ENCODE measurements at places on chromosomes 4 and X.

DNA sequence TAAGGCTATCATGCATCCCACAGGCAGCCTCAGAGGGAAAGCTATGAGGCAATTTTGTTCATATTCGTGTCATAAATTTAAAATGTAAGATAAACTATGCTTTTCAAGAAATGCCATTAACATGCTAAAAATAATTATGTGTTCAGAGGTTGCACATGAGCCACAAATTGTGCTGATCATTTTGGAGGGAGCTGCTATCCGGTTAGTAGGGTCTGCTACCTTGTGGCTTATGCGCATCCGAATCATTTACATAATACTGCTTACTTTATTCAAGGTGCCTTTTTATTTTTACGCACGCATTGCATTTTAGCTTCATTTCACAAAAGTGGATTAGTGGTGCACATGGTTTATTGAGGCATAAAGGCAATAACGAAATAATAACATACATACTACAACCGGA, 76.4 kb upstream of the WWC2 start:
- no peak for DNase-seq

GRCh38 chr4:152462695-152463094, 73.2 kb downstream of the FBXW7 start:
- DNase-seq, result no peak

GRCh38 chr4:770022-770421, 55.9 kb downstream of the CPLX1 start:
- DNase-seq, result no peak

- DNase-seq, result no peak
These were observed 111.3 kb downstream of the ZNF674 start for GRCh38 chrX:46433892-46434291.

- DNase-seq, result no peak
These were observed 942.3 kb upstream of the SLIT2 start for GRCh38 chr4:19309378-19309777.

DNA sequence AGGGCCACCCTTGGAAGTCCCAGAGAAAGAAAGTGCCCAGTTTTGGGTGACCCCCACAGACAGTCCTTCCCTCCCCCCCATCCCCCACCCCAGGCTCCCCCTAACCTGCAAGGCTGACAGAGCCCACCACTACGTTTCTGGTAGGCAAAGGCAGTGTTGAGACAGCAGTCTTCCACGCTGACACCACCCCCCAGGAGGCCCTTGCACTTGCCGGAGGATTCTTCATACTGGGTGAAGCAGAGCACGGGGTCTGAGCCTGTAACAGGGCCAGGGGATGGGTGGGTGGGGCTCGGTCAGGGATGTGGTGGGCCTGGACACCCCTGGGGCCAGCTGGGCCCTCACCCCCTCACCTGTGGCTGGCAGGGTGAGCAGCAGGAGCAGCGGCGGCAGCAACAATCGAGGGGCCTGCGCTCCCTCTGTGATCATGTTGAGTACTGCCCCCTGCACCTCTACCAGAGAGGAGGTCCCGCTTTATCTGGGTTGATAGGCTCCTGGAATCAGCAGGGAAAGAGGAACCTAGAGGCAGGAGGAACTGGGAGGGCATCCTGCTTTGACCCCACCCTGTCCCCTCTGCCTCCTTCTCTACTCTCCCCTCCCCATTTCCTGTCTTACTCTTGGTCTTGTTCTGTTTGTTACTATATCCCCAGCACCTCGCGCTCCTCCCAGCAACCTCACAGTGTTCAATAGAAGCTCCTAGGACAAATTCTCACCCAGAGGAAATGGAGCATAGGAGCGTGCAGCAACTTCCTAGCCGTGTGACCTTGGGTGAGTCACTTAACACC, at the start of gene CFP:
CFP (minus strand) TSS at position 512 of the 782 bp plus-strand sequence; CDS start at position 426, 86 bp downstream.
- no peak for DNase-seq

- DNase-seq, result no peak
These were observed 906 bp downstream of the DKK2 start for GRCh38 chr4:107034996-107035818.

- DNase-seq, result no peak
These were observed 1025.5 kb downstream of the RAB28 start for GRCh38 chr4:12458621-12459020.

DNA sequence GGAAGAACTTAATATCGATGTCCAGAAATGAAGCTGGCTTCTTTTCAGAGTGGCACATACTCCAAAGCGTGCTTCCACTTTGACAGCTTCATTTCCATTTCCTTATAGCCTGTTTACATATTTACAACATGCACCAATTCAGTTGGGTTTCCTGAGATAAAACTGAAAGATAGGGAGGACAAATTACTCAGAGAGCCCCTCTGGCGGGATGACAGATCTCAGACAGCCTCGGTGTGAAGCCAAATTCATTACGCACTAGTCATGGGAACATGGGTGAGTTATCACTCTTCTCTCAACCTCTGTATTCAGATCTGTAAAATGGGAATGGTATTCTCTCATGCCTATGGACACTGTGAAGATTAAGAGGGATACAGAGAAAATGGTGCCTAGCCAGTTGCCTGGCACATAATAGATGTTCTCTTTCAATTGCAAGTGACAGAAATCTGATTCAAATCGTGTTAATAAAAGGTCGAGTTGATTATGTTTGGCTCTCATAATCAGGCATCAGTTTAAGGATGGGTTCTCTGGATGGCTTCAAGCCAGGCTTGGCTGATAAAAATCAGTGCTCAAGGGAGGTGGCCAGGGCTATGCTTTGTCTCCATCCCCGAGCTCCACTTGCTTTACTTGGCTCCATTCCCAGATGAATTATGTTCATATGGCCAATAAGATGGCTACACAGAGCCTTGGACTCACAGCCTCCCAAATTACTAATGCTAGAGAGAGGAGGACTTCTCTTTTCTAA, 132.2 kb upstream of the C1QTNF7 start:
- DNase-seq, result no peak

GRCh38 chrX:19707246-19707871, 180.0 kb downstream of the SH3KBP1 start:
- DNase-seq, result no peak

DNA sequence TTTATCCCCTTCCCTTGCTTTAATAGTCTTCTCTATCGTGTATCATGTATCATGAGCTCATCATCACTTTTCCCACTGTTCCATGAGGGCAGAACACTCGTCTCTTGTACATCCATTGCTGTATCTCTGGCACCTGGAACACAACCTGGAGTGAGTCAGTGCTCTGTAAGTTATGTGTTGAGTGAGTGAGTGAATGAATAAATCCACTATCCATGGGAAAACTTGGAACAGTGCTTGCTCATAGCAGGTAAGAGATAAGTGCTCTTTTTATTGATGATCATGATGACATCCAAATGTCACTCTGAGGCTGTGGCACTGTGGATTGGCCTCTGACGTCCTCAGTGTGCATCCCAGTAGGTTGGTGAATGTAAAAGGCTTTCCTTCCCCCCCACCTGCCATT, 4.3 kb downstream of the FGFBP1 start:
- no peak for DNase-seq

DNA sequence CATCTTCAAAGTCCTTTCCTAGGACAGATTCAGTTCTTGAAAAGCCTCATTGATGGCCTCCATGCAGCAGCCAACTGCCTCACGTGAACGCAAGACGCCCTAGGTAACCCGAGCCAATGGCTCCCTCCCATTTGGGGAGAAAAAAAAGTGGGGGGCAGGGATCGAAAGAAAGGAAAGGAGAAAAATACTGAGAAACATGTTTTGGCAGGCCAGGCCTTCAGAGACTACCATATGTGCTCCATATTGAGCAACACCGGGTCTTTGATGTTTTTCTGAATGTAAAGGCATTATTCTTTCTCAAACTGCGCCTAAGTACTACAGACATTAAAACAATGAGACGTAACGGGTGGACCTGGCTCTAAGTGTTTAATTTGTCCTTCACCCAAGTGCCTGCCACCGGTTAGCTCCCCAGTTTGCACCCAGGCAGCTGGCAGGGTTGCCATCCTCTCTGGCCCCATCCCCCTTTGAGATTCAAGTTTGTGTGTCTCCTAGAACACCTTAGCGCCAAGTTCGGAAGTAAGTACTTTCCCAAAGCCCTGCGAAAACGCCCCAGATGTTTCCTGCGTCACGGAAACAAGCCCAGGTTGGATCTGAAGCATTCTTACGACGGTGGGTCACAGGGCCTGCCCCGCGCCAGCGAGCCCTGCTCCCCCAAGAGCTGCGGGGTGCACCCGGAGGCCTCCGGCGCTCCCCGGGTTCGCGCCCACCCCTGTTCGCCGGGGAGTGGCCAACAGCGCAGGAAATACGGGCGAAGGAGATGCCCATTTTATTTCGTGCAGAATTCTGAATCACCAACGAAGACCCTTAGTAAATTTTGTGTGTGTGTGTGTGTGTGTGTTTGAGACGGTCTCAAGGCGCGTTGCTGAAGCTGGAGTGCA, 30.1 kb downstream of the HAND2 start:
- DNase-seq, result no peak

- no peak for DNase-seq
These were observed 1259.8 kb downstream of the PCDH7 start for GRCh38 chr4:31979988-31980387.

GRCh38 chr4:121177246-121178137, 13.4 kb upstream of the TNIP3 start:
- no peak for DNase-seq

- DNase-seq, result no peak
These were observed 430.5 kb upstream of the TRAM1L1 start for GRCh38 chr4:117515921-117516320.

- DNase-seq, result no peak
These were observed 787.5 kb downstream of the FSTL5 start for GRCh38 chr4:161376275-161376674.

- DNase-seq, result no peak
These were observed 173.7 kb downstream of the PABPC4L start for GRCh38 chr4:134027931-134028330.

GRCh38 chrX:21698272-21698671, 40.1 kb upstream of the KLHL34 start:
- DNase-seq, result no peak

DNA sequence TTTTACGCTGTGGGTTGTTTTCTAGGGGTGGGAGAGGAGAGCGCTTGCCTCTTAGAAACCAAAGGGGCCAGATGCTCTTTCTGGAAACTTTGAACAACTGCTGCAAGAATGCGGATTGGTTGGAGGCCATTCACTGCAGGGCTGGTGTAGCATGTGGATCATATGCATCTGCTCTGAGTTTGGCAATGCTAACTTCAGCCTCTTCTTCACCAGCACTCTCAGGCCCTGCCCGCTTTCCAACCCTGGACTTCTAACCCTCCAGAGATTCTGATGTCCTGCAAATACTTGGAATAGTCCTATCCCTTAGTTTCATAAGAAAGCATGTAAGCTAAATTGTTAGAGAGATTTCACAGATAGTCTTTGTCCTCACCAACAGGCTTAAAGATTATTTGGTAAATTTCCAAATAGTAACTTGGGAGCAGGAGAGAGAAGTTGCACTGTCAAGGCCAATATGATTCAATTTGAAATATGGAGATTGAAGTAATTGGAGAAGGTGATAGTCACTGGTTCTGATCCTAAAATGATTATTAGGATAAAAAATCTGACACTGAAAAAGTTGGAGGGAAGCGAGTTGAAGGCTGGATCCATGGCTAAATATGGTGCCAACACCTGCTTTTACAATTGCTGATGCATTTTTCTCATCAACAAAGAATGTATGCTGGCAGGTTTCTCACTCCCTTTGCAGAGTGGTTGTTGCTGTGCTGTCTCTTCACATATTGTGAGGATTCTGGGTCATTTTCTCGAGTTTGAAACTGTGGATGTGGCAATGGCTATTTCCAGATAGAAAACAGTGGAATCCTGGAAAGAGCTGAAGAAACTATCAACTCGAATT, 210.4 kb downstream of the PTTG2 start:
- no peak for DNase-seq

GRCh38 chr4:94135701-94136100, 72.0 kb upstream of the SMARCAD1 start:
- DNase-seq, result no peak

- DNase-seq, result no peak
These were observed 344.4 kb downstream of the NR3C2 start for GRCh38 chr4:148097801-148098200.

DNA sequence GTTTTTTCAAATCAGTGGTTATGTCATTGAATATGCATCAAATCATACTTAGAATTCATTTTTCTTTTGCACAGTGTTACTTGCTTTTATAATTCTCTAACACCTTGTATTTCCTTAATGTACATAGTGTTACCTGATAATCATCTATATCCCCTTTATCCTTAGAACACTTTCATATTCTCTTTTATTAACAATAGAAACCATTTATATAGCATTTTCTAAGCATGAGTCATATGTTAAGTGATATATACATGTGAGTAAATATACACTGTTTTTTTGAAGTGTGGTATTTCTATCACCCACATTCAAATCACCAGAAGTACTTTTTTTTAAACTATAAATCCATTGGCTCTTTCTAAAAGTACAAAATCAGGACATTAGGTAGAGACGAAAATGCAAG, 15.3 kb downstream of the EPHA5 start:
- DNase-seq, result no peak

DNA sequence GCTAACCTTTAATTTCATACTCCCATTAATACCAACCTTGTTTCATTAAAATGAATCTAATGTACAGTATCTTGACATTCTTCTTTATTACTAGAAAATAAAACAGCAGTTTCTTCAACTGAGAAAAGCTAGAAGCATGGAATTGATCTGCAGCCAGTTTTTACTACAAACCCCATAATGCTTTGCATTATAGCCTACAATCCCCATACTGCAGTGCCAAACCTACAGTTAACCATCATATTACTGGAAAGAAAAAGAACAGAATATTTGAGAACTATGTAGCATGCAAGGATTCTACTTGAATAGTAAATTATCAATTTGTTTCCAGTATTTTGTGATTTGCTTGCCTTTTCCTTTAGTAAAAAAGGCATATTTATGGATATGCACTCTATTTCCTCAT, 3.2 kb upstream of the IL1RAPL1 start:
- DNase-seq, result no peak

DNA sequence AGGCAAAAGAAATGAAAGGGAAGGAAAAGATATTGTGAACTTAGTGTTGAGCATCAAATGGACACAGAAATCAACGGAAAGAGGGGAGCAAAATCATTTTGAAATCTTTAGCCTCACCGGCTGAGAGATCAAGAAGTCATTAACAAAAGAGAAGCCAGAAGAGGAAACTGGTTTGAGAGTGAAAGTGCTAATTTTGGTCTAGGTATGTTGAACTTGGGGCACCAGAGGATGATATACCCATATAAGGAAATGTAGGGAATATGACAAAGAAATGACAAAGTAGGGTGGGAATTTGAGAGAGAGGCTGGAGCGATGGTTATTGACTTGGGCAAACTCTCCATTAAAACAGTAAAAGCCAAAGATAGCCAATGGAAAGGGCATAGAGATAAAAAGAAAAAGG, 183.4 kb upstream of the ATOH1 start:
- DNase-seq, result no peak

DNA sequence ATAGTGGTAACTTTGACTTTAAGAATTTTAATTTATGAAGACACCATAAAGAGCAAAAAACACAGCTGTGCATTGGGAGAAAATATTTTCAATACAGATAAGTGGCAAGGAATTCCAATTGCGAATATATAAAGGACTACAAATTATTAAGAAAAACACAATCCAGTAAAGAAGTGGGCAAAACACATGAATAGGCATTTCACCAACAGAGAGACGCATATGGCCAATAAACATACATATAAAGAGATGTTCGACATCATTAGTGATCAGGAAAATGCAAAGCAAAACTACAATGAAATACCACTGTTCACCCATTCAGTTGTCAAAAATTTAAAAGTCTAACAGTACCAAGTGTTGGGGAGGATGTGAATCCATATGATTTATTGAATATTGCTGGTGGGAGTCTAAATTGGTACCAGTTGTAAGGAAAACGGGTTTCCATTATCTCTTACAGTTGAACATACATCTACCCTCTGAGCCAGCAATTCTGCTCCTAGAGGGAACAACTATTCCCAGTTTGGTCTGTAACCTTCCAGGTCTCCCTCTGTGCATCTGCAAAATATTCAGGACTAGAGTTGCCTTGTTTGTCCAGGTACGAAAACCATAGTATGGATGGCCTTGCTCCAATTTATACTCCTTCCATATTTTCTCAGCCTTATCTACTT, 1.7 kb upstream of the MPP1 start:
- no peak for DNase-seq

Measured in T-helper 17 cell (primary cell).